ENCODE measurements at places on chromosomes 12 and 14. TPM values are rescaled to one million over a fixed set of nuclear protein-coding genes. Genes with fewer than 3 reads are reported as not detected.

Gene PTCSC3
- total RNA-seq = not detected

Gene MYO1H
- not detected for total RNA-seq

Gene MANSC4
- not detected for total RNA-seq

Gene BCL11B
- 48.5 TPM for total RNA-seq

Gene ACRBP
- total RNA-seq = 1.3 TPM

Data from activated CD8-positive, alpha-beta T cell treated with anti-CD3 and anti-CD28 coated beads for 36 hours (primary cell).